ENCODE measurements at places on chromosomes 3 and 15.

DNA sequence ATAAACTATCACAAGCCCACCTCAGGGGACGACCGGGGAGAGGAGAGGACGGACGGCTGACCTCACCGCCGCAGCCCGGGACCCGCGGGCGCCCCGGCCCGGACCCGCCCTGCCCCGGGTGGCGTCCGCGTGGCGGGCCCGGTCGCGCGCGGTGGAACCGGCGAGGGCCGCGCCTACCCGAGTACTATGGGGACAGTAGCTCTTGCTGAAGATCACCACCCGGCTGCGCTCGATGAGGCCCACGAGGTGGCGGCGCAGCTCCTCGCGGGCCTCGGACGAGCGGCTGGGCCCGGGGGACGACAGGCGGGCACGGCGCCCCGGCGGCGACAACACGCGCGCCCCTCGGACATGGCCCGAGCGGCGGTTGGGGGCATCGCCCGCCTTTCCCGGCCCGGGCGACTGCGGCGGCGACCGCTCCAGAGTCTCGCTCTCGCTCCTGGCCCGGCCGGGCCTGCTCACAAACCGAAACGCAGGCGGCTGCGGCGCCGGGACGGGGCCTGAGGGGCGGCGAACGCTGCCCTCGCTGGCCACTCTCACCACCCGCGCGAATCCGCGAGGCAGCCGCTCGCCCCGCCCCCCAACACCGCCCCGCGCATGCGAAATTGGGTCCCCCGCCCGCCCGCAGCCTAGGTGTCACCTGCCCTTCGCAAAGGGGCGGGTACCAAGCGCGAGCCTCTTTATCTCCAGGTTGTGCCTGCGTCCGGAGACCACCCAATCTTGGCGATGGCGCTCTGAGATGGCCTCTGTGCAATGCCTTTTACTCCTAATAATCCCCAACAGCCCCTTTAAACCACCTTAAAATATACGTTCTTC, at the start of gene TXNRD3:
TSS of gene TXNRD3 (minus strand) at position 554 of the 813 bp plus-strand sequence.
- DNase-seq, result peak; percentile 29

- peak; percentile 81 for DNase-seq
Measured at GRCh38 chr3:14452740-14453710, 50.6 kb downstream of the SLC6A6 start.

- no peak for DNase-seq
Measured at GRCh38 chr3:69011096-69011730, 2.3 kb downstream of the EOGT start.

DNA sequence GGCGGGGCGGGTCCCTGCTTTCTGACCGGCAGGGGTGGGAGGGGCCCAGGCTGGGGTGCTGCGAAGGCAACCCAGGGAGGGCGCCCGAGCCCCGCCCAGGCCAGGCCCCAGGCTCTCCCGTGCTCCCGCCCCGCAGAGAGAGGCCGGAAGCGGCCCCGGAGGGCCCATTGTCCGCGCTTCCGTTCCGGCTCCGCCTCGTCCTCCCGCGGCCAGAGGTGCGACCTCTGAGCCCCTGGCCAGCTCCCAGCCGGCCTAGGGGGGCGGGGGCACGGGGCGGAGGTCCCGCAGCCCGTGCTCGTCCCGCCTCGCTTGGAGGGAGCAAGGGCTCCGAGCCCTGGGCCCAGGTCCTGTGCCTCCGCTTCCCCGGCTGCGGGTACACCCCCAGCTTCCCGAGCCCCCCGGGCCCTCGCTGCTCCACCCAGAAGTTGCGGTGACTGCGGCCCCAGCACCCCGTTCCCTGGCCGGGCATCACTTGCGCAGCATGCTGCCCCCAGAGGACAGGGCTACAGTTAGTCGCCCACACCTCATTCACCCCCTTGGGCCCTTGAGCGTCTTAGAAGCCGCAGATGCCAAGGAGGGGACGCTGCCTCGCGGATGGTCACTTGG, 20.4 kb upstream of the PLXND1 start:
- DNase-seq, result no peak

Measured in amniotic stem cell (primary cell).